NCI-H2029 (cell line): ENCODE measurements at places on chromosomes 13 and 19.

DNA sequence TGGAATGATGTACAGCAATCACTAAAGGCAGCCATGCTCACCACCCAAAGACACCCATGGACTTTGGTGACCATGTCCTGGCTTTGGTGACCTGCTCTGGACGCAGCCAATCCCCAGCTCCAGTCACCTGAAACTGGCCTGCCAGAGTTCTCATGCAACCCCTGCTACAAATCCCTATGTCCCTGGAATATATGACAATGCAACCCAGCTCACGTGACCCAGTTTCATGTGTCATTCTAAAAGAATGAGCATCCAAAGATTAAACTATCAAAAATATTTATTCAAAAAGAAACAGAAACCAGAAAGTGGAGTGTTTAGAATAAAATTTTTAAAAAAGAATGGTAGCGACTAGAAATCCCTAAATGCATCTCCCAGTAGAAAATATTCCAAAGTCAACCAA is 203.3 kb upstream of the IRS2 start:
- no peak for DNase-seq

GRCh38 chr13:87798536-87798935 is 127.4 kb downstream of the SLITRK5 start:
- no peak for DNase-seq

DNA sequence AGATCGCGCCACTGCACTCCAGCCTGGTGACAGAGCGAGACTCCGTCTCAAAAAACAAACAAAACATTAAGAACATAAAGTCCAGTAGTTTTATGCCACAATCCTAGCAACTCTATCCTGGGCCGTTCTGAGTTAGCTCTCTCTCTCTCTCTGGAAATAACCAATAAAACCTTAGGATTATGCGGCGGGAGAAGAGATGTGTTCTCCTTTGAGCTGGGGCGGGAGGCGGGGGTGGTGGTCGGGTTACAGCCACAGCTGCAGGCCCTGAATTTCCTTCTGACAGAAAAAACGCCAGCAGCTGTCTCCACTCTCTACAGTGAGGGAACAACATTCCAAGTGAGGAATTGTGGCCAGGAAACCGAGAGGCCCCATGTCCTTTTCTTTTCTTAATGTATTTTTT is 9.1 kb upstream of the PNMA8A start:
- DNase-seq = no peak

GRCh38 chr13:25493931-25494640 is 122.3 kb downstream of the ATP8A2 start:
- DNase-seq = peak; percentile 47

GRCh38 chr13:76225815-76226489 is 589.8 kb downstream of the LMO7 start:
- peak; percentile 23 for DNase-seq

DNA sequence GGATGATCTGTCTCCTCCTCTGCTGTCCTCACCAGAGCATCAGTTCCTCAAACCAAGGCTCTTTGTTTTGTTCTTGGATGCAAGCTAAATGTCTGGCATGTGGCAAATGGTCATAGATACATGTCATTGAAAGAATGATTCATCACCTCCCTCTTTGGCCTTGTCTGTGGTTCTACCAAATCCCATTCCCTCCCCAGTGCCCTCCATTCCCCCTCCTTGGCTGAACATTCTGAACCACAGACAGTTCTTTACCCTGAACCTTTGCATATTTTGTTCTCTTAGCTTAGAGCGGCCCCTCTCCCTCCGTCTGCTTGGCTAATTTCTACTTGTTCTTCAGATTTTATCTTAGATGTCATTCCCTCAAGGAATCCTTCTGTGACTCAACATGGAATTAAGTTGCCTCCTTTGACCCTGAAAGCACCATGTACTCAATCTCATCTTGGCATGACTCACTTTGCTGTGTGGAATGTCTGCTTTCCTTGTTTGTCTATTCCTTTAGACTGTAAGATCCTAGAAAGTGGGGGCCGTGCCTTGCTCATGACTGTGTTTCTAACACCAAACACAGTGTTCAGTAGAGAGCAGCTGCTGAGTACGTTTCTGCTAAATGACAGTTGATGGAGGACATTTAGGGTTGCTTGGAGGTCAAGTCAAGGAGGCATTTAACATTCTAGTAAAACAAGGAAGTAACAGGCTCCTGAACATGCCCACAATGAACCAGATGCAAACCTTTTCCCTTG is 8.1 kb downstream of the ALOX5AP start:
- DNase-seq = no peak

DNA sequence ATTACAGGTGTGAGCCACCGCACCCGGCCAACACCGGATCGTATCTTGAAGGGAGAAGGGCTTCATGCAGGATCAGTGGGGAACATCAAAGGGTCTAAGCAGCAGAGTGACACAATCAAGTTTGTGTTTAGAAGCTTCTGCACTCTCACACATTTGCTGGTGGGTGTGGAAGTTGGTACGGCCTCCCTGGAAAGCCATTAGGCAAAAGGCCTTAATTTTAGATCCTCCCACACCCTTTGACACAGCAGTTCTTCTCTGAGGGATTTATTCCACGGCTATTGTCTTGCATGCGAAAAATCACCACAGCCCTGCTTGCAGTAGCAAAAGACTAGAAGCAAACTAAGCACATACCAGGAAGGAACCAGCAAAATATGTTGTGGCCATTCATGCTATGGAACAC is 18.3 kb upstream of the SLC1A5 start:
- DNase-seq = no peak

DNA sequence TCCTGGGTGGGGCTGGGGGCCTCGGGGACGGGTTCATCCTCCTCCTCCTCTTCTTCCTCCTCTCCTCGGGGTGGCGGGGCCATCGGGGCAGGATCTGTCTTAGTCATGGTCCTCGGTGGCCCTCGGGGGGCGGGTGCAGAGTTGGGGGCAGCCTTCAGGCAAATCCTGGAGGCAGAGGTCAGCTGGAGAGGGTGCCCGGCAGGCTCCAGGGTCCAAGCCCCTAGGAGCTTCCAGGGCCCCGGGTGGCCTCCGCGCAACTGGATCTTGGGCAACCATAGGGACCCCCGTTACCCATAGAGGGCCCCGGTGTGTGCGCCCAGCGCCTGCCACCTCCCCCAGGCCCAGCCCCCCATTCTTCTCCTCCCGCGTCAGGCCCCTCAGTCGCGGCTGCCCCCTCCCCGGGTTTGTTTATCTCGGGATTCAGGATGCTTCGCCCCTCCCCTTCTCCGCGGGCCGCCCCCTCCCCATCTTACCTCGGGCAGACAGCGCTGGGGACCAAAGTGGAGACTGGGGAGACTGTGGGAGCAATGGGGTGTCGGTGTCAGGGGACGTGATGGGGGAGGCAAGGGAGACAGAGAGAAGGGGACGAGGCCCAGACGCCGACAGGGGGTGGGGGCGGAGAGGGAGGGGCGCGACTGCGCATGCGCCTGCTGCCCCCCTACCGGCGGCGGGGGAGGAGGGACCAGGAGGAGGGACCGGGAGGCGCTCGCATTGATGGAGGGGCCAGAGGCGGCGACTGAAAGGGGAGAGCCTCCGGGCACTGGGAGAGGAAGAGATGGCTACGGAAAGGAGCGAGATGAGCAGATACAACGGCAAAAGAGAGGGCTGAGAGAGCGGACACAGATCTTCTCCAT is at the start of gene CLIP3:
CLIP3 (minus strand) TSS at position 623 of the 854 bp plus-strand sequence; CDS start at position 107, 516 bp downstream.
- DNase-seq = peak; percentile 27

DNA sequence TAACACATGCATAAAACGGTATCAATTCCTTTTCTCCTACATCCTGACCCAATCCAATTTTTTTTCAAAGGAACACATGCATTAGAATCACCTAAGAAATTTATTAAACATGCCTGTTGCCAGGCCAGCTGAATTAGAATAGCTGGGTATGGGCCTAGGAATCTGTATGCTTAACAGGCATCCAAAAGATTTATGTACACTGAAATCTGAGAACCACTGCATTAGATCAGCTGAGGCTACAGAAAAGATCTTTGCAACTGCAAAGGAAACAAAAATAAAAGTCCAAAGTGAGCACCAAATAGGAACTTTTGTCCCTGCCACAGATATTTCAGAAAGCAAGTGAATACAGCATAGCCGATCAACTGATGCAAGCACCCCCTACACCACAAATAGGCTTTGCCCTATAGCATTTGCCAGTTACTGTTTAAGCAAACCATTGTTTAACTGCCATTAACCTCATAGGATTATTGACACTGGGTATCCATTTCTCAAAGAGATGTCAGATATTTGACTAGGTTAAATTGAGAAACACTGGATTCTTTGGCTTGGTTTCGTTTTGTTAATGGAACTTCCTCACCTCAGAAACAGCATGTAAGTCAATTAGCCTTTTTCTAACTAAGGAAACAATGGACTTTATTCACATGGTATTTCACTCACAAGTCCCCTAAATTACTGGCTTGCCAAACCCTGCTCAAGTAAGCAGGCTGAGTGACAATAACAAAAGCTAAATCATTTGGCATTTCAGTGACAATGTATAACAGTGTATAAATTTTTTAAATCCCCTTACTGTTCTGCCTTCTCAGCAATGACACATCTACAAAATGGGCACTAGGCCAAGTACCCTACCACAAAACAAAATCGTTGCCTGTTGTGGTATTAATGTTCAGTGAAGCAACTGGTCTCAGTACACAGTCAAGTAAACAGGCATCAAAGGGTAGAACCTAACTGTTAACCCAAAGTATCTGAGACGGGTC is 67.8 kb downstream of the SUCLA2 start:
- DNase-seq = no peak

GRCh38 chr13:25881136-25881926 is 170.5 kb downstream of the SHISA2 start:
- DNase-seq = no peak

DNA sequence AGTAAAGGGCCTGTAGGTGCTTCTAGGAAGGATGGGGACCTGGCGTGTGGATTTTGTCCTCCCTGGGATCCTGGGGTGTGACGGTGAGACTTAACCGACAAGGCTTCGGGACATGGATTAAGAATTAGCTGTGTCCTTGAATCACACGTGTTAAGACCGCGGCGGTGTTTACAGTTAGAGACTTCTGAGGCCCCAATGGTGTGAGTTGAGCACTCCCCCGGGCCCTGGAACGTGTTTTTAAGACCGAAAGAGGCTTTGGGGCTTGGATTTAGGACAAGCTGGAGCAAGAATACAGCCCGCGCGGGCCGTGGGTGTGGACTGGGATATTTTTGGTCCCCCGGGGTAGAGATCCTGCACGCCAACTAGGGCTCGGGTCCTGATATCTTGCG is 1.2 kb upstream of the SLC27A1 start:
- no peak for DNase-seq

DNA sequence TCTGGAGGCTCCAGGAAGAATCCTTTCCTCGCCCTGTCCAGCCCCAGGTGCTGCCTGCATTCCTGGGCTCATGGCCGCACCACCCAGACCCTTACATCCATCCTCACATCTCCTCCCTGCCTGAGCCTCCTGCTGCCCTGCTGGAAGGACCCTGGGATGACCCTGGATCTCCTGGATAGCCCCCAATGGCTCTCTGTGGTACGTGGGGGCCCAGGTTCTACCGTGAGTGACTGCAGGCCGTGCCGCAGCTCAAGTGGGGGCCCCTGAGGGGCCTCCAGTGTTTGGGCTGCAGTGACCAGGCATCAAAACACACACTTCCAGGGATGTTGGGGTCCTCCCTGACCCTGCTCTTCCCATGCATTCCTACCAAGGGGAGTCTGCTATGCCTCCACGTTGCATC is 8.3 kb upstream of the MCF2L start:
- no peak for DNase-seq

- no peak for DNase-seq
Measured at GRCh38 chr13:77537289-77537919, 1.9 kb downstream of the SCEL start.

DNA sequence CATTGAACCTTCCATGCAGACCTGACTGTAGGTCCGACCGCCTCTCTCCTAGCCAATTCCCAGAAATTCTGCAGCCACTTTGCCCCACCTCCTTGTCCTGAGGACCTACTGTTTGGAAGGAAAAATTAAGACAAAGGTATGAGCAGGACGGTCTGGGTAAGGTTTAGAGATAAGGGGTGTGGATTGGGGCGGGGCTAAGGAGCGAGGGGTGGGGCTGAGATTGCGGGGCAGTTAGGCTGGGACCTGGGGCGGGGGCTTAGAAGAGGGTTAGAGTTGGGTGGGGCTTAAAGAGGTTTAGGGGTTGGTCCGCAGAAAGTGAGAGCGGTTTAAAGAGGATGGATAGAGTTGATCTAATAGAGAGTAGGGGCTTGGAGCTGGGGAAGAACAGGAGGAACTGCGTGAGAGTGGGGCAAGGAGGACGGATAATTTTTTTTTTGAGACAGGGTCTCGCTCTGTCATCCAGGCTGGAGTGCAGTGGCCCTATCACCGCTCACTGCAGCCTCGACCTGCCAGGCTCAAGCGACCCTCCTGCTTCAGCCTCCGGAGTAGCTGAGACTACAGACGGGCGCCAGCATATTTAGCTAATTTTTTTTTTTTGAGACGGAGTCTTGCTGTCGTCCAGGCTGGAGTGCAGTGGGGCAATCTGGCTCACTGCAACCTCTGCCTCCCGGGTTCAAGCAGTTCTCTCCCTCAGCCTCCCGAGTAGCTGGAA is 1.7 kb upstream of the ZNF865 start:
- no peak for DNase-seq

DNA sequence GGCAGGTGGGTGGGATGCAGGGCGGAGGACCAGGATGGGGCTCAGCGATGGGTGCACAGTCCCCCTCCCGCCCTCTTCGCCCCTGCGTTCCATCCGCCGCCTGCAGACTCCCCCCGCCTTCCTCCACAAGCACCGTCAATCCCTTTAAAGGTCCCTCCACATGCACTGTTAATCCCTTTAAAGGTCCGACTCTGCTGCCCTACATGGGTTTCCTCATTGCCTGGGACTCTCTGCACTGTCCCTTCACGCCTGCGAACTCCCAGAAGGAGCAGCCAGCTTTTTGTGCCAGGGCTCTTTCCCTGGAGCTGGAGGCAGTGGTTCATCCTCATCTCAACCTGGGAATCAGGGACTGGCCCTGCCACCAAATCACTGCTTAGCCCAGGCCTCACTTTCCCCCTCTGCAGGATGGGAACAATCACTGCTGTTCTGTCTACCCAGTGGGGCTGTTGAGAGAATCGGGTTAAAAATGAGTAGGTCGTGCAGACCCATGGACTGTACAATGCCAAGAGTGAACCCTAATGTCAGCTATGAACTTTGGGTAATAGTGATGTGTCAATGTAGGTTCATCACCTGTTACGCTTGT is 20.4 kb downstream of the ZNF574 start:
- no peak for DNase-seq

- no peak for DNase-seq
Measured at GRCh38 chr13:98333486-98333885, 156.4 kb upstream of the RNF113B start.

DNA sequence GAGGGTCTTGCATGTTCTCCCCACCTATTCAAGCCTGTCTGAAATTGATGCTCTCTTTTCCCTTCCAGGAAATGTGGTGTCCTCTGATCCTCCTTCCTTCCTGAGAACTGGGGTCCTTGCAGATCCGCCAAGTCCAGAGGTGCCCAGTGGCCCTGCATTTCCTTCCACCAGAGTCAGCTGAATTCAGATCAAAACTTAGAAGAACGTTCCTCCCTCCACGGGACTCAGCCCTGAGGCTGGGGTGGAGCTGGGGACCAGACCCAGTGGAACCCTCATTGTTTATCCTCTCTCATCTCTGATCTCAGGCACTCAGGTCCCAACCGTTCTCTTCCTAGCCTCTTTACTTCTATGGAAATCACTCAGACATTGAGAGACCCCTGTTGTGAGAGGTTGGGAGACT is 477.3 kb downstream of the TSHZ3 start:
- no peak for DNase-seq

- DNase-seq = no peak
Measured at GRCh38 chr13:75744127-75744526, 108.0 kb downstream of the LMO7 start.

GRCh38 chr13:30112602-30113435 is 194.5 kb downstream of the KATNAL1 start:
- DNase-seq = peak; percentile 43
